ENCODE measurements at places on chromosomes 11 and 22.

DNA sequence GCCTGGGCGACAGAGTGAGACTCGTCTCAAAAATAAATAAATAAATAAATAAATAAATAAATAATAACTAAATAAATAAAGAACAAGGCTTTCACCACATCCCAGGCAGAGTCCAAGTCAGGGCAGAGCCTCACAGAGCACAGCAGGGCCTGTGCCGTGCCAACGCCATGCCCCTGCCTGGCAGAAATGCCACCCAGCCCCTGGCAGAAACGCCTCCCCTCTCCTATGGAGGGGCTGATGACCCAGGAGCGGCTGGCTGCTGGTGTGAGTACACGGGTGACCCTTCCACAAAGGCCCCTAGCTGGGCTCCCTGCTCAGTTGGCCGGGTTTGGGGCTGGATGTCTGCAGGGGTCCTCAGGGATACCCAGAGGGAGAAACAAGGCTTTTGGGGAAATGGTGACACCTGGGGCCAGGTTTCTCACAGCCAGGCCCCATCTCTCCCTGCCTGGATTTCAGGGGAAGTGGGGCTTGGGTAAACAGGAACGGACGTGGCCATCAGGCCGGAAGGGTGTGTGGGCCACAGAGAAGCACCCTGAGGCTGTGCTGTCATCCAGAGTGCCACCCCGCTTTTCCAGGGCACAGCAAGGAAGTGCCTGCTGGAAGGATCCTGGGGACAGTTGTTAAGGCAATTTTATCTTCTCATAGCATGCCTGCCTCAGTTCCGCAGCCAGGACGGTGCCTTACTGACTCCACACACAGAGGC lies 5.1 kb downstream of the BID start:
- H3K27me3 ChIP-seq, result peaks cover 10% of the 10 kb centered on the region
- no peak overlapping the region for H3K4me3 ChIP-seq
- no peak overlapping the region for H3K27ac ChIP-seq
- peaks cover 3% of the 10 kb centered on the region for H3K36me3 ChIP-seq
- no peak for DNase-seq
- H3K4me1 ChIP-seq, result peaks cover 35% of the 10 kb centered on the region

DNA sequence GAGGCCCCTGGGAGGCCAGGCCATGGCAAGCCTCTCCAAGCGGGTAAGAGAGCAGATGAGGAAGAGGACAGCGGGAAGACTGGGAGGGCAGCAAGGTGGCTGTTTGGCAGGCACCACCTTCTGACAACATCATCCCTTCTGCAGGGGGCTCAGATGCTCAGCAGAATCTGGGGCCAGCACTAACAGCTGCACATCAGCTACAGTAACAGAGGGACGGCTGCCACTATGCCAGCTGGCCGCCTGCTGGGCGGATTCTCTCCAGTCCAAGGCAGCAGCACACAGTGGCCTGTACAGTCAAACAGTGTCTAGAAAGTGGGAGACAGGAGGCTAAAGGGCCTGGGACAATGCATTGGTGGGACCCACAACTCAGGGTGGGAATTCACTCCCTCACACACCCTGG lies 10.7 kb upstream of the TXN2 start:
- no peak overlapping the region for H3K4me3 ChIP-seq
- H3K4me1 ChIP-seq, result peaks cover 4% of the 10 kb centered on the region
- peak overlapping the region; percentile 36 for H3K27ac ChIP-seq
- H3K27me3 ChIP-seq, result no peaks in the 10 kb centered on the region
- no peak for DNase-seq

GRCh38 chr22:43060183-43060582 lies 29.0 kb downstream of the TTLL1 start:
- peaks cover 6% of the 10 kb centered on the region for H3K36me3 ChIP-seq
- H3K4me3 ChIP-seq, result no peak overlapping the region
- no peaks in the 10 kb centered on the region for H3K4me1 ChIP-seq
- DNase-seq, result peak; percentile 69
- H3K27me3 ChIP-seq, result no peaks in the 10 kb centered on the region

GRCh38 chr22:46111645-46112306 lies 38.5 kb upstream of the PPARA start:
- no peaks in the 10 kb centered on the region for H3K36me3 ChIP-seq
- H3K27ac ChIP-seq, result no peak overlapping the region
- DNase-seq, result no peak
- H3K4me1 ChIP-seq, result no peaks in the 10 kb centered on the region
- H3K27me3 ChIP-seq, result no peaks in the 10 kb centered on the region

DNA sequence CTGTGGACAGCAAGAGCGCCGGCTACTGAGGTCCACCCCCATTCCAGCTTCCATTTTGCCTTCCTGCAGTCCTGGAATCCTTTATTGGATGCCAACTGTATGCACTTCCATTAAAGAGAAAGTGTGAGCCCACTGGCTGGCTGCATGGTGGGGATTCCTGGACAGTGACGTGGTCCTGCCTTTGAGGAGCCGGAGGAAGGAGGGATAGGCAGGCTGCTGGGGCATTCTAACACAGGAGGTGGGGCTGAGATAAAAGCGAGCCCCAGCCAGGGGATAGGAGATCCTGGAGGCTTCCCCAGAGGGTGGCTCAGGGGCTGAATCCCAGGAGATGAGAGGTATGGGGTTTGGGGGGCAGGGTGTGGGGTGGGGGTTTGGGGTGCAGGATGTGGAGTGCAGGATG lies 984.7 kb downstream of the BRD1 start:
- no peak overlapping the region for H3K27ac ChIP-seq
- H3K4me3 ChIP-seq, result no peak overlapping the region
- H3K4me1 ChIP-seq, result no peaks in the 10 kb centered on the region

DNA sequence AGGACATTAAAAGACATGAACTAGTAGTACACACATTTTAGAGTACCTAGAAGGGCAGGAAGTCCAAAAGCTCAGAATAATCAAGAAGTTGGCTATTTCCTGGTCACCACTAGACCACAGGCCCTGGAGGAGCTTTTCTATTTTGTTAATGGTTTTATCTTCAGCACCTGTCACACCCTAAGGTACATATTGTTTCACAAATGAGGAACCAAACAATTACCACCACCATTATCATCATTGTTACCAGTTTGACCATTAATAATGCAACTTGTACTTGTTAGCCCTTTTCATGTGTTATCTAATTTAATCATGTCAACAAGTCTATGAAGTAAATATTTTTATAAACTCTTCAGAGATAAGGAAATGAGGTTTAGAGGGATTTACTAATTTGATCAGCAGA lies 4.9 kb downstream of the MRPL48 start:
- H3K4me3 ChIP-seq, result no peak overlapping the region
- peaks cover 16% of the 10 kb centered on the region for H3K4me1 ChIP-seq
- no peak overlapping the region for H3K27ac ChIP-seq

DNA sequence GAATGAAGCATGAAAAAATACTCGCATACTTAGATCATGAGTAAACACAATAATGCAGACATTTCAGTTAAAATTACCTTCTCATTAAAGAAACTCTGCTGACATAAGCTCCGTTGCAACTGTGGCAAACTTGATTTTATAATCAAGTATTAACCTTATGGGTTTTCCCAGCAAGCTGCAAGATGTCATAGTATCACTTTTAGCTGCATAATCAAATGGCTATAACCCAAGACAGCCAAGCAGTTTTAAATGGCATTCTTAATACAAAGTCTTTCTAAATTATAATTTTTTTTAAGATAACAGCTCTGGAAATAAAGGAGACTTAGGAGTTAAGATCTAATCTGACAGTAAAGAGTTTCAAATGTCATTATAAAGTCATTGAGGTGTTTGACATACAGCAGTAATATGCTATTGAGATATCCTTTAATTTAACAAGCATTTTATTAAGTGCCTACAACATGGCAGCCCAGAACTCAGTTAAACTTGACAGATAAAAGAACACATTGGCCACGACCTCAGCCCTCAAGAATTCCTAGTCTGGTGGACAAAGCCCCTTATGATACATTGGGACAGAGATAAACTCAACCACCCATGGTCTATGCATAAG lies 163.1 kb upstream of the FAT3 start:
- no peaks in the 10 kb centered on the region for H3K36me3 ChIP-seq
- H3K27ac ChIP-seq, result no peak overlapping the region
- H3K4me3 ChIP-seq, result no peak overlapping the region
- no peaks in the 10 kb centered on the region for H3K27me3 ChIP-seq

GRCh38 chr11:17528906-17529843 lies 15.0 kb downstream of the USH1C start:
- no peaks in the 10 kb centered on the region for H3K36me3 ChIP-seq
- DNase-seq, result no peak
- H3K27me3 ChIP-seq, result peaks cover 9% of the 10 kb centered on the region
- H3K4me1 ChIP-seq, result no peaks in the 10 kb centered on the region
- no peak overlapping the region for H3K4me3 ChIP-seq

DNA sequence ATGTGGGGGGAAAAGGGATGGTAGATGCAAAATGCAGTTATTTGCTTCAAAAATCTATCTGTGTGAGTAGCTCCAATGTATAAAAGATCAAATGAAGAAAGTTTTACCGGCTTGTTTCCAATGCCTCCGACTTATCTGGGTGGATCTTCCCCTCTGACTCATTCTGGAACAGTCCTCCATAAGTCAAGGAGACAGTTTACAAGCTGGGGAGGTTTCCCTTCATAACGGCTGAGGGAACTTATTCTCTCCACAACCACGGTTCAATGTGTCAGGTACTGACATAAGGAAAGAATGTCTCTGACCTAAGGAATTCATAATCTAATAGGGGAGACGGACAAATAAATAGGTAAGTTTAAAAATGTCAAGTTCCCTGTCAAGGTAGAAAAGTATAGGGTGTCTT lies 49.7 kb upstream of the BIRC3 start:
- no peak for DNase-seq
- no peak overlapping the region for H3K27ac ChIP-seq
- H3K36me3 ChIP-seq, result no peaks in the 10 kb centered on the region
- H3K4me3 ChIP-seq, result peak overlapping the region; percentile 52

DNA sequence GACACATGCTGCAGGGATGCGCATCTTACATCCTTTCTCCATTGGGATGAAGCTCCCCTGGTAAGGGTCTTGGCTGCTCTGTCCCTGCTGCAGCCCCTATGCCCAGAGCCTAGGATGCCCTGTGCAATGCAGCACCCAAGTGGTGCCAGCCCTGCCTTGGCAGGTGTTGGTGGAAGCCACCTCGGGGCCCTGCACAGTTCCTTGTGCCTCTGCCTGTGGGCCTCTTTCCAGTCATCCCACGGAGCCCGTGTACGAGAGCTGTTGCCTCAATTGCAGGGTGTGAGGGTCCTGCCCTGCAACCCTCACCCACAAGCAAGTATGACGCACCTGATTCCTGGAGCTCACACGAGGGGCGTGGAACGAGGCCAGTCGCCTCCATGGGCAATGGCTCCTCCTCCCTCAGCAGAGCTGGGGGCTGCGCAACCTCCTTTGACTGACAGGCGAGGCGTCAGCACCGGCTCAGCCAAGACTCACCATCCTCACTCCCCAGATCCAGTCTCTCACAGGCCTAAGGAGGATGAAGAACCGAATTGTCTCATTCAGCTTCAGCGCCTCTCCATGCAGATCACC lies 719.6 kb downstream of the BRD1 start:
- no peak for DNase-seq
- H3K27ac ChIP-seq, result no peak overlapping the region

- no peak overlapping the region for H3K27ac ChIP-seq
- peak overlapping the region; percentile 25 for H3K4me3 ChIP-seq
- no peaks in the 10 kb centered on the region for H3K36me3 ChIP-seq
- H3K4me1 ChIP-seq, result peaks cover 13% of the 10 kb centered on the region
Measured at GRCh38 chr22:37817705-37818408, 5.3 kb upstream of the GALR3 start.

DNA sequence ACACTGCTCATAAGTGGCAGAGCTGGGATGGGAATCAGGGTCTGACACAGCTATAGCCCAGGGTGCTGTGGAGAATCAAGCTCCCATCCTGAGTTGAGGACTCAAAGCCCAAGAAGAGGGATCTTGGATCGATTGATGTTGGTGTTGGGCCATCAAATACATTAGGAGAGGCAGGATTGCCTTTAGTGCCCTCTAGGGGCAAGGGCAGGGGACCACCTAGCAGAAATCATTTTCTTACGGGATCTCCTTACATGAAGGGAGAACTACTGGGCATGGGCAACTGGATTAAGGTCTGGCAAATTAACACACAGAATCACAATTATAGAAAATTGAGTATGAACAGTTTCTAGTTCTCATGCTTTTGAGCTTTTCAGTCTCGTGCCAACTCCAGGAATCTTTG lies 24.9 kb upstream of the EMSY start:
- H3K4me3 ChIP-seq, result no peak overlapping the region
- no peaks in the 10 kb centered on the region for H3K36me3 ChIP-seq
- H3K4me1 ChIP-seq, result peaks cover 10% of the 10 kb centered on the region
- DNase-seq, result no peak

GRCh38 chr22:19891317-19892256 lies 36.9 kb upstream of the GNB1L start:
- no peaks in the 10 kb centered on the region for H3K27me3 ChIP-seq
- DNase-seq, result peak; percentile 67
- peaks cover 39% of the 10 kb centered on the region for H3K4me1 ChIP-seq
- peak overlapping the region; percentile 92 for H3K27ac ChIP-seq
- H3K4me3 ChIP-seq, result peak overlapping the region; percentile 82
- no peaks in the 10 kb centered on the region for H3K36me3 ChIP-seq

DNA sequence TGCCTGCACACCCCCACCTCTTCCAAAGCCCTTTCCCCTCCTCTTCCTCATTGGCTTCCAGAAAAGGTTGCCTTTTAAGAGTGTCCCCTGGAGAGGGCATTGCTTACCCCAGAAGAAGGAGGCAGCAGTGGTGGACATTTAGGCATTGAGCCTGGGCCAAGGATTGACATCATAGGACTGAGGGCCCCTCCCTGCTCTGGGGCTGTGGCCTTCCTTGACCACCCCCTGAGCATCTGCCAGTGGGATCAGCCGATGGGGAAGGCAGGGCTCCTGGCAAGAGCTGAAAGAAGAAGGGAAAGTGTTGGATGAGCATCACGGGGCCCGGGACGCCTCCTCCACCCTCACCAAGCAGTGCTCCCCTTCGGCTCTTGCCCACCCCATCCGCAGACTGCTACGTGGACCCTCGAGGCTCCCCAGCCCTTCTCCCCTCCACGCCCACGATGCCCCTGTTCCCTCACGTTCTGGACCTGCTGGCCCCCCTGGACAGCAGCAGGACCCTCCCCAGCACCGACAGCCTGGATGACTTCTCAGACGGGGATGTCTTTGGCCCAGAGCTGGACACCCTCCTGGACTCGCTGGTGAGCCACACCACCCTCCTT lies 37.4 kb downstream of the ZC3H7B start:
- peaks cover 11% of the 10 kb centered on the region for H3K4me1 ChIP-seq
- peaks cover 4% of the 10 kb centered on the region for H3K36me3 ChIP-seq
- no peak overlapping the region for H3K4me3 ChIP-seq
- H3K27me3 ChIP-seq, result no peaks in the 10 kb centered on the region
- no peak for DNase-seq

- H3K36me3 ChIP-seq, result no peaks in the 10 kb centered on the region
- no peak overlapping the region for H3K4me3 ChIP-seq
- H3K27ac ChIP-seq, result no peak overlapping the region
- peaks cover 6% of the 10 kb centered on the region for H3K27me3 ChIP-seq
- H3K4me1 ChIP-seq, result no peaks in the 10 kb centered on the region
Measured at GRCh38 chr22:17443405-17444203, 74.3 kb downstream of the CECR2 start.

- no peaks in the 10 kb centered on the region for H3K27me3 ChIP-seq
- DNase-seq, result no peak
- H3K4me3 ChIP-seq, result no peak overlapping the region
- peaks cover 22% of the 10 kb centered on the region for H3K36me3 ChIP-seq
Measured at GRCh38 chr11:93160156-93160555, 37.6 kb downstream of the SLC36A4 start.

- DNase-seq, result peak; percentile 66
- H3K27ac ChIP-seq, result peak overlapping the region; percentile 86
- peaks cover 49% of the 10 kb centered on the region for H3K36me3 ChIP-seq
- H3K27me3 ChIP-seq, result no peaks in the 10 kb centered on the region
Measured at GRCh38 chr22:30324014-30324730, 2.6 kb downstream of the TBC1D10A start.
